NCI-H2171 (cell line): ENCODE measurements at places on chromosomes 2 and 18.

DNA sequence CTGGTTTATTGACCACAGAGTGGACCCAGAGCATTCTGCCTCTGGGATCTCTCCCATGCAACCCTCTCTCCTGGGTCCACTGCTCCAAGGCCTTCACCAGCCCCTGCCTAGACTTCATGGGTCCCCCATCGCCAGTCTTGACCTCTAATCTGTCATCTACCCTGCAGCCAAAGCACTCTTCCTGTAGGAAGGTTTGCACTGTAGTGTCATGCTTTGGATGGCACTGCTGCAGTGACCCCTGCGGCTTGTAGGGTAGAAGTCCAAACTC is 41.7 kb downstream of the MYO7B start:
- DNase-seq = no peak

DNA sequence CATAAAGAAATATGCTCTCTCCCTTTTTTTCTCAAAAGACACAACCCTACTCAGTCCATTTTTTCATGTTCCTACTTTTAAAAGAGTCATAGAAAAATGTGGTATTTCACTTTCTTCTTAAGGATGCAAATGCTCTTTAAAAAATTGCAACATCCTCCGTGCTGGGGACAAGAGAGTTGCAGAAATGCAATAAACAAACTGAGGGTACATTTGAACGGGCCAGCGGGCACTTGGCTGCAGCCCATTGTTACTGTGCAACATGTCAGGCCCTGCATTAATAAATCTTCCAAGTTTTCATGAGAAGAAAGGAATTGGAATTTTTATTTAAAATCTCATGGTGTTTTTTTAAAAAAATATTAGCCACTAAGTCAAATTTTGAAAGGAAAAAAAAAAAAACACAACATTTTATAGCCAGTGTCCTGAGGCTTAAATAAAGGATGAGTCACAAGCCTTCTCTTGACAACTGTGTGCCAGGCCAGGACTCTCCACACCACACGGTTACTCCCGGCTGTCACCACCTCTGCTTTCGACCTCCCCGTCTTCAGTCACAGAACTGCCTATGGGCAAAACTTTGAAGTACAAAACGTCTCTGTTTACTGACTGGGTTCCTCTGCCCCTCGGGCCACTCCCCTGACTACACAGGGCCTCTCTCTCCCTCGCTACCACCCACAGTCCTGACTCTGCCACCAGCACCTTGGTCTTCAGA is 57.5 kb upstream of the MFF start:
- no peak for DNase-seq

GRCh38 chr2:112199188-112199587 is 55.7 kb downstream of the ZC3H8 start:
- no peak for DNase-seq

GRCh38 chr18:13376841-13377351 is 158.3 kb downstream of the LDLRAD4 start:
- DNase-seq = no peak

GRCh38 chr2:132721938-132722337 is 51.9 kb upstream of the LYPD1 start:
- DNase-seq = no peak
